Fibroblast of lung (primary cell): ENCODE measurements at places on chromosomes 7 and 10.
A peak's percentile ranks its signal among the peaks of the same experiment; 100 is the strongest.

DNA sequence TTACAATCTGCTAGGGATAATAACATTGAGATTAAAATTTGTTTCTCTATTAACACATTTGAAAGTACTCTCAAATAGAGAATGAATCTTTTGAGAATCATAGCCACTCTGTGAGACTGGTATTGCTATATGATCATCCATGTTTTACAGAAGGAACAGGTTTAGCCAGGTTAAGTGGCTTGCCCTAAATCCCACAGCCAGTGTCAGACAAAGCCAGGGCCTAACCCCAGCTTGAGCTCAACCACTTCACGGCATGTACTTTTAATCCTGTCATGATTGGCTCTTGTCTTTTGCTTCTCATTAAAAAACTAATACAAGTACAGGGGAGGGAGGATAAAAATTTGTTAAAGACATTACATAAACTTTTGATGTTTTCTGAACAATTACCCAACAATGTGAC lies 3.8 kb upstream of the ZNRF2 start:
- DNase-seq, result no peak

DNA sequence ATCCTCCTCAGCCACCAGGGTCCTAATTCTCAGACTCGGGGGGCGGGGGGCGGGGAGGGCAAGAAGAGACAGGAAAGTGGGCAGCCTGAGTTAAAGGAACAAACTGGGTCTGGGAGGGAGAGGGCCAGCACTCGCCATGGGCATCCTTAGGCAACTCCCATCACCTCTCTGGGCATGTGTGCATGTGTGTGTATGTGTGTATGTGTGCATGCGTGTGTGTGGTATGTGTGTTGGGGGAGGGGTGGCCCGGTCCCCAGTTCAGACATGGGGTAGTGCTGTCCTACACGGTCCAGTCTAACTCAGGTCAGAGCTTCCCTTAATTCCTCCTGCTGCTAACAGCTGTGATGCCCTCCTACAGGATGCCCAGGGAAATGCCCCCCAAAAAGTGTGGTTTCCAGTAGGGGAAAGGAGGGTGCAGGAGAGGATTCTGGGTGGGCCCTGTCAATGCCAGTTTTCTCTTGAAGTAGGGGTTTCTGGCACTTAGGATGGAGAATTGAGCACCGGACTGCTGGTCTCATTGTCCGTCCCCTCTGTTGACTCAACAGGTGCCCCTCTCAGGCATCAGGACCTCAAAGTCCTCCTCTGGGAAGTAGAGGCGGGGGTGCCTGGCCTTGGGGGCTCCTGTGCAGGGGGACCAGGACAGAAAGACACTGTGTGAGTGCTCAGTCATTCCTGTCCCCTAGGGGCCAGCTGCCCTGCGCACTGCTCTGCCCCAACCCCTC lies 15.1 kb upstream of the ZMIZ1 start:
- DNase-seq, result no peak

- peak; percentile 70 for DNase-seq
These were observed 1.6 kb downstream of the PDGFA start for GRCh38 chr7:517774-518629.

DNA sequence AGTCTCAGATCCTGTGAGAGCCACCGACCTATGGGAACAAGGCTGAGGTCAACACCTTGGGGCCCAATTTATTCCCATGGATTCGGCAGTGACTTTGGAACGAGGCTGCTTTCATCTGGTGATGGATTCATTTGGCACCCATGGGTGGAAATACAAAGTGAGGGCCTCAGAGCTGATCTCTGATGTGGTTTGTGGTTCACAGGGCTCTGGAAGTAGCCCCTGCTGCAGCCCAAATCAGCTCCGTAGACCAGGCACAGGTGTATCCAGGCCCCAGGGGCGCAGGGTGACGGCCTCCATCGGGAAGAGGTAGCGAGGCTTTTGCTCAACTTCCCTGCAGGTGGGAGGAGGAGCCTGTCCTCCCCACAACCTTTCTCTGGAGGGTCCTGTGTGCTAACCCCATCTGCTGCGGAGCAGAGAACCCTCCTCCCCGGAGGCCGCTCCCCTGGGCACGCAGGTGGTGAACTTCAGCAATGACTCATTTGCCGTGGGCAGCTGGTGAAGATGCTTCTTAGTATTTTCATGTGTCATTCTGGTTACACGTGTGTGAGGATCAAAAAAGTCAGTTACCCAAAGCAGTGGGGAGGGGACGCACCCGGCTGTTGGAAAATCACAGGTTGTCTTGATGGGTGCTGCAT lies 7.5 kb upstream of the JAKMIP3 start:
- DNase-seq, result no peak

- no peak for DNase-seq
These were observed 219.0 kb downstream of the PTEN start for GRCh38 chr10:88082391-88082790.

DNA sequence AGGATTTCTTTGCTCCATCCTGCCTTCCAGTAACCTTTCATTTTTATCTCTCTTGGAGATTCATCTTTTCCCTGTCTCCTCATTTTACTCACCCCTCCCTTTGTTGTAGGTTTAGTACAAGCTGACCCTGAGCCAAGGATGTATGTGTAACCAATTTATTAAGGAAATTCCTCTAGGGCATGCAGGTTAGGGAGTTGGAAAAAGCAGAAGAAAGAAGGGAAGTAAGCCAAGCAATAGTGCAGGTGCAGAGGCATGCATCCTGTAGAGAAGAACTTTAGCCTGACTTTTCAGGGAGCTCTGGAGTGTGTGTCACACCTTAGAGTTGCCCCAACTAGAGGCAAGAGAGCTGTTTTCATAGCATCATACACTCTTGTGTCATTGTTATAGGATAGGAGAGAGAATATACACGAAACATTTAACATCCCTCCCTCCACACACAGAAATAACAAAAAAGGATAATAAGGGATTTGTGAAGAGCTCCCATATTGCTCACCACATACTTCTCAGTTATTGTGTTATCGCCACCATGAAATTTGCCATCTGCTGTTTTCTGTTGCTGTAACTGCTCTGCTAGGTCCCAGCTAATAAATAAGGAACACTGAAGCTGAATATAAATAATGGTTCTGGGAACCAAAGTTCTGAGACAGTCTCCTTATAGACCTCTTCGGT lies 21.8 kb upstream of the SEMA3C start:
- DNase-seq, result no peak

DNA sequence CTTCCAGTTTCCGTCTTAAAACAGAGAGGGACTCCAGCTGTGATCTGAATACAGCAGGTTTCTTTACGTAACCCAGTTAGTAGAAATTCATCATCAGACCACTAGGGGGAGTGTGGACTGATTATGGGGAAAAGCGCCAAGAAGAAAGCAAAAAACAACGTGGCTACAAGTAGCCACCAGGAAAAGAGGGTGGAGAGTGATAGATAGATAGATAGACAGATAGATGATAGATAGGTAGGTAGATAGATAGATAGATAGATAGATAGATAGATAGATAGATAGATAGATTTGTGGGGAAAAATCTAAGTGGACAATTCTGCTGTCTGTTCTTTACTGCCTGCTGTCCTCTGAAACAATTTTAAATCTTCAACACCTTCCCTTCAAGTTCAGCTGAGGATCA lies 12.7 kb upstream of the AKR1B10 start:
- peak; percentile 85 for DNase-seq

DNA sequence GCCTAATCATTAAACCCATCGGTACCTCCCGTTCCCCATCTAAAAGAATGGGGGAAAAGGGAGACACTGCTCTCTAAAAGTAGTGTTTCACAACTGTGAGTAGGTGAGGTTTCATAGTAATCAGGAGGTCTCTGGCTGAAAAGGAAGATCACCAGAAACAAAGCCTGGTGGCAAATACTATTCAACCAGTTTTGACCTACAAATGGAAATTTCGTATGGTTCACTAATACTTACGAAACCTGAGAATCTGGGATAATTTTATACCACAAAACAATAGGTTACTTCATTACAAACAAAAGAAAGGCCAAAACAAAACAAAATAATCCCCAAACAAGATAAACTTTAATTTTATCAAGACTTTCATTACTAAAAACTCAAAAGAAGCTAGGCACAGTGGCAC lies 28.4 kb upstream of the ANLN start:
- no peak for DNase-seq

DNA sequence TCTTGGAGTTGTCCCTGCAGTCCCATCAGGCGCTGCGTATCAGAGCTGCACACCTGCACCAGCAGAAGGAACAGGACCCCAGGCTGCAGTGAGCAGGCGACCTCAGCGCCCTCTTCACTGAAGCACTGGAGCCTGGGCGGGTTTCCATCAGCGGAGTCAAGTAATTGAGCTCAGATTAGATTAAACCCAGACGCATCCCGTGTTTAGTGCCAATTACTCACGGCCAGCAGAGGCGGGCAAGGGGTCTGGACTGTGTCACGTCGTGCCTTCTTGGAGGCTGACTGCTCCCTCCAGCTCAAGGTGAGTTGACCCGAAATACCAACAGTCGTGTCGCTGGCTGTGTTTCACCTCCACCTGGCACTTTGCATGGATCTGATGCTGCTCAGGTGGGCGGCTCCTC lies 123.6 kb downstream of the CXCL12 start:
- no peak for DNase-seq

DNA sequence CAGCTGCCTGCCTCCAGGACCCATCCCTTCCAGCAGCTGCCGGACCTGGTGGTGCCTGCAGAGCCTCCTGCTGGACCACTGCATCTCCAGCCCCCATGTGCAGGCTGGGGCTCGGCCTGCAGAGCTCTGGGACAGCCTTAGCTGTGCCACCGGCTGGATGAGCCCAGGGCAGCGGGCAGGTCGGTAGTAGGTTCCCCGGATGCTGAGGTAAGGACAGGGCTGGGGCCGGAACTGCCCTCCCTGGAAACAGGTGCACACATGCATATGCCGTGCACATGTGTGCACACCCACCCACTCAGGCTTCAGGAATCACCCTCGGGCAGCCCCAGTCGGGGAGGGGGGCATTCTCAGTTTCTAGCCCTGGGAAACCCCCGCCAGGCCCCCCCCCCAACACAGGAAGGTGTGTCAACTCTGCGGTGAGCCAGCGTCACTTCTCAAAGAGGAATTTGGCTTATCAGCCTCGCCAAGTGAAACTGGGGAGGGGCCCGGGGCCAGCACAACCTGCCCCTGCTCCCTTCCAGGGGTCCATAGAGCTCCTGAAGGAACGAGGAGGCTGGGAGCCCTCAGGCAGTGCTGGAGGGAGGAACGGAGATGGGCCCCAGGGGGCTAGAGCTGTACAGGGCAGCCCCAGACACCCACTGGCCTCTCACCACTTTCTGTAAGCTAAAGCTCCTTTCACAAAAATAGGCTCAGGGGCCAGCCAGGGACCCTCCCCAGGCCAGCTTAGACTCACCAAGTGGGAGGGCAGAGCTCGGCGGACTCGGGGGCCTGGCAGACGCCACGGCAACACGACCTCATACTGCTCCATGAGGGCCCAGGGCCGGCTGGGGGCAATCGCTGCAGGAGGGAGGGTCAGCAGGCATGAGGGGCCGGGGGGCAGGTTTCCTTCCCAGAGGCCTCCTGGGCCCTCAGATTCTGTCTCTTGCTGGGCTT lies 1.7 kb downstream of the ADAM8 start:
- DNase-seq, result peak; percentile 16

DNA sequence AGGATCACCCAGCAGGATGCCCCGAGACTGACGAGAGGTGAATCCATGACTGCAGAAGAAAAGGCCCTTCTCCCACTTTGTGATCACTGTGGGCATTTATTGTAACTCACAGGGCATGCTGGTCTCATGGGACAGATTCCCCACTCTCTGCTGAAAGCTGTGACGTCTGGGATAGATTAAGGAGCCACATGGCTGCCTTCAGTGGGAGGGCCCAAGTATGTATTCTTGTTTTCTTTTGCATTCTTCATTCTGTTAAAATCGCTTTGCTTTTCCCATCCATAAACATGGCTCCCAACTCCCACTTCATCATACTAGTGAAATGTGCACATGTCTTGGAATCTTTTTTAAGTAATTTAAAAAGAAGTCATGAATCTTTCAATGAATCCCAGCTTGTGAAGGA lies 67.2 kb downstream of the FAM107B start:
- DNase-seq, result no peak

DNA sequence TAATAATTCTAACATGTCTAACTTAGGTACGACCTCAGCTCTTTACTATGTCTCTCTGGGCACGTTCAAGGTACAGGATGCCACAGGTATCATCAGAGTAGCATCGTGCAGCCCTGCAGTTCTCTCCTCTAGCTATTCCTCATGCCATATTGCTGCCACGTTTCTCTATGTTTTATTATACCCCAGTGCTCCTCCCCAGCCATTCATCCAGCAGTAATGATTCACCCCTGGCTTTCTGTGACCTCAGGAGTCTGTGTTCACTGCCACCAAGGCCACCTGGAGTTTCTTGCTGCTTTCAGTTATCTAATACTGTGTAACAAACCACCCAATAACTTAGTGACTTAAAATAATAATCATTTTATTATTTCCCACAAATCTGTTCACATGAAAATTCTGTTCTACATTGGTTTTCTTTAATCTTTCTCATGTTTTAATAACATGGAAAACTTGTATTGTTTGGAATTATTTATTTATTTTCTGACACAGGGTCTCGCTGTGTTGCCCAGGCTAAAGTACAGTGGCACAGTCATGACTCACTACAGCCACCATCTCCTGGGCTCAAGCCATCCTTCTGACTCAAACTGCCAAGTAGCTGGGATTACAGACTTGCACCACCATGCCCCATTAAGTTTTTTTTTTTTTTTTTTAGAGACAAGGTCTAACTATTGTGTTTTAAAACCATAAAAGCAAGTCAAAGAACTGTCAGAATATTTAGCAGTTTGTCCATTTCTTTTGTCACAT lies 21.8 kb downstream of the REEP3 start:
- DNase-seq, result peak; percentile 50

DNA sequence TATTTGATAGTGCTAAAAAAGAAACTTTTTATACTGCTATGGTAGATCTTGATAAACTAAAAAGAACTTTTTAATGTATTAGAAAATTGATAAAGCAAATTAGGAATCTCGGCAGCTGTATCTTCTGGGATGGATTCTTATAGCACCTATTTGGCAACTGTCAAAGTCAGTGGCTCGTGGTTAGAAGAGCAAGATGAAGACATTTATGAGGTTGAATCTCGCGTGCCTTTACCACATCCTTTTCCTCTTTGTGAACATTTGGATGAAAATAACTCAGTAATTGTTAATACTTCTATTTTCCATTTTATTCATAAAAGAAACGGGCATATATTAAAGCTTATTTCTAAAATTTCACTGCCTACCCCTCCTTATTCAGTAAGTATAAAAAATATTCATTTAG lies 76.2 kb downstream of the CYP51A1 start:
- DNase-seq, result no peak

DNA sequence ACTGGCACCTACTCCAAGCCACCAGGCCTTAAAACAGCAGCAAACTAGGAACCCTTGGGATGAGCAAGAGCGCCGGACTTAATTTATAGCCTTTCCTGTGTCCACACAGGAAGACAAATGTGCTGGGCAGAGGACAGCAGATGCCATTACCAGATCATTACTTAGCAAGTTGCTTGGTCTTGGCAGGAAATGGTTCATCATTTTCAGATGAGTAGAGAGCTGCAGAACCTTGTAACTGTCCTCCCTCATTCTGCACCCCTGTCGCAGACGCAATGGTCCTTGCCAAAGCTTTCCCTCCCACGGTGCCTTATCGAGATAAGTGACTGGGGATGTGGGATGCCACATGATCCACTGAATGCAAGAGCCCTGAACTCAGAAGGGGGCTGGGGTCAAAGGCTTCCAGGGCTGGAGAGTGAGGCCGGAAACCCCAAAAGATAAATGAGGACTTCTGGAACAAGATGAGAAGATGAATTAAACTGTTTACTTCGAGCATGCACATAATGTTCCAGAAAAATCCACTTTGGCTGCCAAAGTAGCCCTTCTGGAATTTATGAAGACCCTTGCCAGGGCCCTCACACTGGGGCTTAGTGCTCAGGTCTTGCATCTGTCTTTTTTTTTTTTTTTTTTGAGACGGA lies 145.6 kb upstream of the ZNF32 start:
- DNase-seq, result peak; percentile 86
